HTR-8/SVneo (cell line): ENCODE measurements at places on chromosomes 2 and 18.

DNA sequence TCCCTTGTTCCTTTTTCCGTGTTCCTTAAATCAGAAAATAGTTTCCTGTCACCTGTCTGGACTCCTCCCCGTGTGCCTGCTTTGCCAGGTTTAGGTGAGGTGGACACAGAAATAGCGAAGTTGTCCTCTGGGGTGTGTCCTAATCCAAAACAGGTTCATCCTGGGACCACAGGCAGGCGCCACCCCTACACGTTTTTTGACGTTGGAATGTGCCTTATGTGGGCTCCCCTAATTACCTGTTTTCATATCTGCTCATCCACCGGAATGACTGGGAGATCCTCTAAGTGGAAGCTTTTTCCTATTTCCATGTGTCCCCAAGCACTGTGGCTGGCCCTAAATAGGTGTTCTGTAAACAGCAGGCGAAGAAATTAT lies 49.0 kb upstream of the PAIP2B start:
- DNase-seq: no peak

GRCh38 chr2:192128655-192129054 lies 66.1 kb downstream of the TMEFF2 start:
- no peak for DNase-seq

- DNase-seq: no peak
Measured at GRCh38 chr2:43831543-43832294, 6.9 kb downstream of the ABCG5 start.

DNA sequence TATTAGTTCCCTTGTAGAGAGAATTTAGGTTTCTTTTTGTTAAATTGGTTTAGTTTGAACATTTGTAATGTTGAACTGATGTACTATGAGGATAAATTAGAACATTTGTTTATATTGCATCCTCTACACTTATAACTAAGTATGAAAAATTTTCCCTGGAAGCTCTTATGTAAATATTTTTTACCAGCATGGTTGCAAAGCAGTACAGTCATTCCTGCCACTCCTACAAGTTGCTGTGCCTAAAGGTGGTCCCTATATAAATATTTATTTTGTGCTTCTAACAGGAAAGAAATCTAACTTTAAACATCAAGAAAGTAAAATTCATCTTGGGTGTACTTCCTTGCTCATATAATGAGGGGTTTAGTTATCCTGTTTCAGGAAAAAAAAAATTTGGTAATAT lies 14.2 kb downstream of the TWSG1 start:
- DNase-seq: no peak

GRCh38 chr18:35290094-35290735 lies at the start of gene ZSCAN30:
TSS of gene ZSCAN30 (minus strand) at chr18:35290229. CDS start at chr18:35264352, 25,877 bp downstream.
- peak; percentile 72 for DNase-seq

- DNase-seq: no peak
Measured at GRCh38 chr2:152781175-152781574, 62.8 kb downstream of the ARL6IP6 start.

GRCh38 chr2:45946023-45946422 lies 294.5 kb downstream of the PRKCE start:
- no peak for DNase-seq

DNA sequence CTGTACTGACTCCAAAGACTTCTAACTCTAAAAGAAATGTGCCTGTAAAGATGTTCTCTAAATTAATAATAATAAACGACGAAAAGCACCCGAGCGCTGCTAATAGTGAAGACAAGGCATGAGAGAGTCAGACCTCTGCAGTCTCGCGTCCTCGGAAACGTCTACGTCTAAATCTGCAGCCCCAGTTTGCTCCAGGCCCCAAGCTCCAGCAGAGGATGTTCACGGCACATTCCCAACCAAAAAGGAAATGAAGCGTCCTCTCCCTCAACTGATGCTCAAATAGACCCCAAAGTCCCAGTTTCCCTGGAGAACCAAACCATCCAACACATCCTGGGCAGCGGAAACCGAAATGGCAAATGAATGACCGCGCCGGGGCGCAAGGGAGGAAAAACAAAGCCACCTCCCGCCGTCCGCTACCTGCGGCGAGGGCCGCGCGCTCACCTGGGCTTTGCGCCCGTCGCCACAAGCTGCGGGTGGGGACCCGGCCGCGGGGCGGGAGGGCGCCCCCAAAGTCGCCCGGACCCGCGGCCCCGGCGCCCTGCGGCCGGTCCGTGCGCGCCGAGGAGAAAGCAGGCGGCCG lies 47.1 kb upstream of the CCDC150 start:
- peak; percentile 13 for DNase-seq

GRCh38 chr2:138012968-138013367 lies 48.7 kb downstream of the HNMT start:
- no peak for DNase-seq

DNA sequence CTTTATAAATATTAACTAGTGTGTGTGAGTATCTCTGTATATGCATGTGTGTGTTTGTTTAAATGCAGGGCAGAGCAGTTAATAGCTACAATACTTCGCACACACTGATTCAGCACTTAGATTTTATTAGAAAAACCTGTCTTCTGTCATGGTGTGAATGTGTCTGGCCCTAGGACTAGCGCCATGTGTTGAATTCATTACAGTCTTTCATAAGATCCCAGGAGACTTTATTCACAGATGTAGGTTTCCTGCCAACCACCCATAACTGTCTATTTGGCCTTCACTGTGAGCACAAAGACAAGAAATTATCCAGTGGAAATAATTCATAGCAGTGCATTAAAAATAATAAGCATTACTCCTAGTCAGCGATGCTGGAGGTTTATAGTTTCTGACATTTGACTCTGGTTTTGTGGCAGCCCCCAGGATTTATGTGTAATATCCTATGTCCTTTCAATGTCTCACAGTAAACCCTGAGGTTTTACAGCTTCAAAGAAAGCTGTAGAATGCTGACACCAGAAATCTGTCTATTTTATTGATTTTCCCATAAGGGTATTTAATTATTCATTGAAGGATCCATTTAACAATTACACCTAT lies 93.9 kb downstream of the ZNF804A start:
- no peak for DNase-seq

DNA sequence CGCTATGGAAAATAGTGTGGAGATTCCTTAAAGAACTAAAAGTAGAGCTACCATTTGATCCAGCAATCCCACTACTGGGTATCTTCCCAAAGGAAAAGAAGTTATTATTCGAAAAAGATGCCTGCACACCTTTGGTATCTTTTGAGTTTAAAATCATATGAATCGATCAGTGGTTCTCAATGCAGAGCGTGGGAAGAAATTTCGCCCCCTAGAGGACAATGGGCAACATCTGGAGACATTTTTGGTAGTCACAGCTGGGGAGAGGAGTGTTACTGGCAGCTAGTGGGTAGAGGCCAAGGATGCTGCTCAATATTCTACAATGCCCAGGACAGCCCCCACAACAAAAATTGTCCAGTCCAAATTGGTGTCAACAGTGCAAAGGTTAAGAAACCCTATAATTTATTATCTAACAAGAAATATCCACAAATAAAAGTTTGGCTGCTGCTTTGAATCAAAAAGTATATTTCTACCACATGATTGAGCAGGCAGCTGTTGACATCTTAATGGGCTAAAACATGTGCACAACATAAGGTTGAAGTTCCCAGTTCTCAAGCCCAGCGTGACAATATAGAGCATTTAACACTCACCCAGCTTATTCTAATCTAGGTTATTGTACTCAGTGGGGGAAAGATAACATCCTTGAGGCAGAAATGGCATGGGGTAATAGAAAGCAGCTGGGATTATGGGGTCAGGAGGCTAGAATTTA lies 425.7 kb downstream of the LRATD1 start:
- DNase-seq: no peak
